ENCODE measurements at places on chromosomes 6 and 20. TPM values are rescaled to one million over a fixed set of nuclear protein-coding genes. Genes with fewer than 3 reads are reported as not detected.

GRCh38 chr6:14734416-14735340 is 511.2 kb upstream of the JARID2 start:
- no peak for DNase-seq

DNA sequence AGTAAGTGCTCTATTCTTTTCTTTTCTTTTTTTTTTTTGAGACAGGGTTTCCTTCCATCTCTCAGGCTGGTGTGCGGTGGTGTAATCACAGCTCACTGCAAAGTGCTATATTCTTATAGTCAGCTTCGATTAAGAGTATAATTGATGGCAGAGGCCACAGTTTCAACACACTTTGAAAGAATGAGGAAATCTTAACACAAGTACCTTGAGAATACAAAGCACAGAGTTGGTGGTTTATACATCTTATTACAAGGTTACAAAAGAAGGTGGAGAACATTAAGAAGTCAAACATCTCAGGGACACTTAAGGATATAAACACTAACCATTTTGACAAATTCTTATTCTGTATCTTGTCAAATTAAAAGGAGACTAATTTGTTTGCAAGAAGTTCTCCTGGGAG is 180.5 kb downstream of the SOD2 start:
- DNase-seq, result no peak

- peak; percentile 67 for DNase-seq
These were observed 10.6 kb downstream of the TEAD3 start for GRCh38 chr6:35486005-35486925.

- DNase-seq, result no peak
These were observed 75.9 kb downstream of the PHACTR3 start for GRCh38 chr20:59680148-59680650.

GRCh38 chr6:157456524-157456829 is 75.5 kb downstream of the ZDHHC14 start:
- DNase-seq, result no peak

DNA sequence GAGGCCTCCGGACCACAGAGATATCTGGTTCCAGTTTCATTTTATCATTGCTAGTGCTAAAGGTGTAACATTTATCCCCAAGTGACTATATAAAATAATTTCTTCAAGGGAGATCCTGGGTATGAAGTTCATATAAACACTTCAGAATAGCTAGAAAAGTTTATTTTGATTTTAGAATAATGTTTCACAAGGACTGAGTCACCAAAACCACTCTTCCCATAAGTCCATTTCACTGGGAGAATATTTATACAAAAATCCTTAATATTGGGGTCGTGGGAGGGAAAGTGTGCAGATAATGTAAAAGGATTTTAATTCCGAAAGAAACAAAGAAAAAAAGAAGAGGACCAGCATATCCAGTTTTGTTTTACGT is 128.1 kb downstream of the ISM1 start:
- no peak for DNase-seq

DNA sequence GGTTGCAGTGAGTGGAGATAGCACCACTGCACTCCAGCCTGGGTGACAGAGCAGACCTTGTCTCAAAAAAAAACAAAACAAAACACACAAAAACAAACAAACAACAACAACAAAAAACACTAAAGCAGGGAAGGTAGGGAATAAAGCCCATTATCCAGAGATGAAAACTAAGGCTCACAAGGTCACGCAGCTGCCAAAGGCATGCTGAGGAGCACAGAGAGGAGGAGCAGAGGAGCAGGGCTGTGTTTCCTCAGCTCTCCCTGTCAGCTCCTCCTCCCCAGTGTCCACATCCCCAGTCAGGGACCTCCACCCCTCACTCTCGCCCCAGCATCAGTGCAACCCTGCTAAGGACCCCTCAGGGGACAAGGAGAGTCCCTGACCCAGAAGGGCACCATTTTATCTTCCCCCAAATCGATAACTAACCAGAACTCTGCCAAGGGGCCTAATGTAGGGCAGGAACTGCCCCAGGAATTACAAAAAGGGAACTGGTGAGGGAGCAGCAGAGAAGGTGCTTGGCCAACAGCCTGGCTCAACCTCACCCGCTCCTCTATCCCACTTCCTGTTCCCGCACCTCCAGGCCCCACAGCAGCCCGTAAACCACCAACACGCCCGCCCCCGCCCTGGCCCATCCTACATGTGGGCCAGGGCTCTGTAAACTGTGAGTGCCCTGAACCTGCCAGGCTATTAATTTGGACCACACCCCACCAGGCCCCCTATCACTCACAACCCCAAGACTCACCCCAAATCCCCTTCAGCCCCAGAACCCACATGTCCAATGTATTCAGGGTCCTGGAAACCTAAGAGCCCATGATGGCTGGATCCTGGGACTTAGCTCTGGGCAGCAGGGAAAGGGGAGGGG is 9.0 kb downstream of the TEAD3 start:
- DNase-seq, result no peak

DNA sequence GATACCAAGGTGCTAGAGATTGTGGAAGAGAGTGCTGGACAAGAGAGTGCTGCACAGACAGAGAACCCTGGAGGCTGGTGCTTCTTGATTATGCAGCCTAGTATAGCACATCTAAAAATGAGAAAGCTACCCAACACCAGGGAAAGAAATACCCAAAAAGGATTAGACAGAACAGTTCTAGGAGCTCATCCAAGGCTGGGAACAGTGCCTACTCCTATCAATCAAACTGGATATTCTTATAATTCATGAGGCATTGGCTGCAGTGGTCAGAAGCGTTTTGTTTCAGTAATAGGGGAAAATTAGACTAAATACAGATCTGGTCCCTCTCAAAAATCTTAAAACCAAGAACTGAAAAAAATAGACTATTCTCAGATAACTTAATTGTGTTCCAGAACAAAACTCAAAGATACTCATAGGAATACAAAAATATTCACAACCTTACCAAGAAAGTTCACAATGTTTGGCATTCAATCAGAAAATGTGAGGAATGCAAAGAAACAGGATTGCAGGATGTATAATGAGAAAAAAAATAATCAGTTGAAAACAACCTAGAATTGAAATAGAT is 222.9 kb downstream of the EPHA7 start:
- no peak for DNase-seq

GRCh38 chr20:57622201-57622570 is 2.0 kb upstream of the ZBP1 start:
- no peak for DNase-seq

DNA sequence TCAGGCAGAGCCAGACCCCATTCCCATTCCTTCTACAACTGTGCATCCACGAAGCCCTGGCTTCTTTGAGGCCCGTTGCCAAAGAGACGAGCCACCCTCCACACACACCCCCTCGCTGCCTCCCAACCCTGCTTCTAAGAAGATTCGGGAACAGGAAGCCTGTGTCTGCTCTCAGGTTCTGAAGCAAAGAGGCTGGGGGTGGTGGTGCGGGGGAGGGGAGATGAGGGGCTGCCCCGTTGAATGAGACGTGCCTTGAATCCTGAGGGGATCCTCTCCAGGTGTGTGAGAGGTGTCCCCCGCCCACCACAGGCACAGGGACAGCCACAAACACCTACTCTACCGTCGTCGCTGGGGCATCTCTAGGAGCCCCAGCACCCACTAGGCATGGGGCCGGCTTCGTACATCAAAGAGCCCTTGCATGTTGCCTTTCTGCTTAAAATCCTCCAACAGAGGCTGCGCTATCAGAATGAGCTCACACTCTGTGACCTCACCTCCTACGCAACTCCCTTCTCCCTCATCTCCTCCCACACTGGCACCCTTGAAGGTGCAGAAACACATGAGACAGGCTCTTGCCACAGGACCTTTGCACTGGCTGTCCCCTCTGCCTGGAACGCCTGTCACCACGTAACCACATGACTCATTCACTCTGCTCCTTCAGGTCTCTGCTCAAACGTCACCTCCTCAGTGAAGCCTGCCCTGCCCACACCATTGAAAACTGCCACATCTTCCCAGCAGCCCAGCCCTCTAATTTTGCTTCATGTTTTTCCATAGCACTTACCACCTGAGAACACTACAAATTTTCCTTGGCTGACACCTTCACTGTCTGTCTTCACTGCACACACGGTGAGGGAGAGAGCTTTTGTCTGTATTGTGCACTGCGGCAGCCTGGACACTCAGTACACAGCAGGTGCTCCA is 58.5 kb downstream of the PREX1 start:
- DNase-seq, result no peak

DNA sequence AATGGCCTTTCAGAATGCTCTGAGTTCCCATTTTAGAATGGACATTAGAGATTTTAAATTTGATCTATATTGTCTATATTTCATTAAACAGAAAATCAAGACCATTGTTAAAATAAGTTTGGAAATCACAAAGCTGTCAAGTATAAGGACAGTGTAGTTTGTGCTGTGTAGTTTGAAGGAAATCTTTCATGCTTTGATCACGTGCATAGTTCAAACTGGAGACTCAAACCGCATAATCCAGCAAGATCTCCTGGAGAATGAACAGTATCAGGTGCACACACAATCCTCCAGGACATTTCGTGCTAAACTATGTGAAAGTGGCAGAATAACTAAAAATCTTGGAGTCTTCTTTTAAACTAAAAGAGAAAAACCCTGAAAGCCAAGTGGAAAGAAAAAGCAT is 60.8 kb upstream of the TBXT start:
- no peak for DNase-seq

- no peak for DNase-seq
These were observed 314.1 kb upstream of the SGK1 start for GRCh38 chr6:134632024-134632423.

Gene HLA-DRA
- total RNA-seq, result 94.5 TPM

Gene C6orf58
- total RNA-seq, result not detected

Gene TSPO2
- not detected for total RNA-seq

Gene RREB1
- 37.6 TPM for total RNA-seq

Gene ULBP2
- 1.1 TPM for total RNA-seq

Gene TFAP2C
- 0.56 TPM for total RNA-seq

Gene SAMD3
- total RNA-seq, result 1.9 TPM
